NCI-H2029 treated with DMSO at 0.1 percent for 48 hours (cell line): ENCODE measurements at places on chromosomes 5 and 9.

- DNase-seq: no peak
Measured at GRCh38 chr5:14382640-14383039, 199.0 kb upstream of the OTULINL start.

DNA sequence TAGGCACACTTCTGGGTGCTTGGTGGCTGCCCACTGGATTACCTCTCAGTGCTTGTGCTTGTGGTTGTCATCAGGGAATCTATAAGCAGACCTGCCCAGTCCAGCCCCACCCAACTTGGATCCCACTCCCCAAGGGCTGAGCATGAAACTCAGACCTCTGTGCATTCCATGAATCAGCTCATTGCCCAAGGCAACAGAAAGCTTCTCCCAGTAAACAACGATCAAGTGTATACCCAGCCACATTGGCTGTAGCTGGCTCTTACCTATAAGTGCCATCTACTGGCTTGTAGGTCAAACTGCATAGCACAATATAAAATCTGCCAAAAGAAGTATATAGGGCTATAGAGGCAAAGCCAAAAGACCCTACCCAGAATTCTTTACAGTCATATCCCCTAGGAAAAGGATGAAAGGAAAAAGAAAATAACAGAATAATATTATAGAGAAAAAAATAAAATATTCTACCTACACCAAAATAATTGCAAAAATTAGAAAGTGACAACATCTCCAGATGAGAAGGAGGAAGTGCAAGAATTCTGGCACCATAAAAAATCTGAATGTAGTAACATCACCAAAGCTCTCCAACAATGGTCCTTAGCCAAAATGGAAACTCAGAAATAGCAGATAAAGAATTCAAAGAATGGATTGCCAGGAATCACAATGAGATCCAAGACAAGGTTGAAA, 321.0 kb upstream of the TRPC7 start:
- DNase-seq: peak; percentile 24

DNA sequence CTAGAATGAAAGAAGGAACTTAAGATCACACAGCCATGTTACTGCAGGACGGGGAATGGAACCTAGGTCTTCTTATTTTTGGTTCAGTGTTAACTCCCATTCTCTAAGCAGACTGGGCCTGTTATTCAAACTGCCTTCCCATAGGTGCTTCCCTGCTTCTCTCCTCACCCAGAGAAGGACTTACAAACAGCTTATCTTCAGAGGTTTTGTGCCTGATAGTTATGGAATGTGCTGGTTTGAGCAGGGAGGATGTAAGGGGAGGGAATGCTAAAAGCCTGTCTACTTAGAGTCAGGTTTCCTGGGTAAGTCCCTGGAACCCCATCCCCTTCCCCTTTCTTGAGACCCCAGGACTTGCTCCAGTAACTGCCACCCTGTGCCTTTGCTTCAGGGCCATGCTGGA, 4.2 kb upstream of the PSMD5 start:
- DNase-seq: no peak

DNA sequence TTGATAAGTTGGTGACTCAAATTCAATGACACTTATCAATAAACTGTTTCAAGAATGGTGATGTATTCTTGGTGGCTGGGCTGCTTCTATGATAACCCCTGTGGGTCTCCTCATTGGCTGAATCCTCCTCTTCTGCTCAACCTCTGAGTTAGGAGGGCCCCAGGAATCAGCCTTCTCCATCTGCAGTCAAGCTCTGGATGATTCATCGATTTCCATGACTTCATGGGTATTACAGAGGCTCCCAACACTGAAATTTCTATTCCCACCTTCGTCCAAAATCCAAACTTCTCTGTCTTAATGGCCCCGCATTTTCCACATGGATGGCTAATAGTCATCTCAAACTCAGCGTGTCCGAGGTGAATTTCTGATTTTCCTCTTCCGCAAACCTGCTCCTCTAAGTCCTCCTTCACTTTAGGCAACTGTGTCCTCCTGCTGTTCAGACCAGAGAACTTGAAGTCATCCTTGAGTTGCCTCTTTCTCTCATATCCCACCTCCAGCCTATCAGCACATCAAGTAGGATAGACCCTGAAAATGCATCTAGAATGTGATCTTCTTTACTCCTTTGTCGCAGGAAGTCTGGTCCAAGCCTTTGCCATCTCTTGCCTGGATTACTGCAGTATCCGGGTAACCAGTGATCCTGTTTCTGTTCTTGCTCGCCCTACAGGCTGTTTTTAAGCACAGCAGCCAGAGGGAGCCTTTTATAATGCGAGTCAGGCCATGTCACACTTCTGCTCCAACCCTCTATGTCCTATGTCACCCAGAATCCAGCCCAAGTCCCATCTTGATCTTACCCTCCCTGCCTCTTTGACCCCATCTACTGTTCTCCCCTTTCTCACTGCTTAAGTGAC, 41.4 kb upstream of the IL7R start:
- peak; percentile 27 for DNase-seq

DNA sequence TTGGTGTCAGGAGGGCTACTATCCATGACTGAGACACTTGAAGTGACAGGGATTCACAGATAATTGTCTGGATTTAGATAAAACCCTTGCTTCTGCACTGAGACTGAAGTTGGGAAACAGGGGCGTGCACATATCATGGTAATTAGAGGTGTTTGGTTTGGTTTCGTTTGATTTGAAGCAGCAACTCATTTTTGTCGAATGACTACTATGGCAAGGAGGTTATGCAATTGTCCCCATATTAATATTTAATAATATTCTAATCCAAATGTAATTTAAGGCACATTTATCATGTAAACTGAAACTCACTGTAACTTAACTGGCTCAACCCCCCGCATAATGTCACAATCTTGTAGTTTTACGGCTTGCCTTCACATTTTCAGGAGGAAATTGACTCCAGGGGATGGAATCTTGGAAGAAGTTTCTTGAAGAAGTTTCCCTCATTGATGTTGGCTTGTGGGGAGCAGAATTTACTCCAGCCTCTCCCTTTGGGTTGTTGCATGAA, 12.5 kb downstream of the ZNF366 start:
- DNase-seq: no peak

DNA sequence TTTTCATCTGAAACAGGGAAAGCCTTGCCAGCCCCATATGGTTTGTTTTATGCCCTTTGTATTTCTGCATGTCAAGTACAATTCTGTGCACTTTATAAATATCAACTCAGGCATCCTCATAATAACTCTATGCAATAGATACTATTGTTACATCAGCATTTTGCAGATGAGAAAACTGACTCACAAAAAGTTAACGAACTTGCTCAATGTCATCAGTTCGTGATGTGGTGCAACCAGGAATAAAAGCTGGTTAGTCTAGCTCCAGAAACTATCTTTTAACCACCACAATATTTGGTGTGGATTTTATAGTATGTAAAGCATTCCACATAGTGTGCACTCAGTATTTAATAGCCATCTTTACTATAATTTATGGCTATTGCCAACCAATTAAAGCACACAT, 134.9 kb downstream of the MRPS30 start:
- no peak for DNase-seq

- DNase-seq: peak; percentile 43
Measured at GRCh38 chr5:78809444-78809843, 160.9 kb upstream of the LHFPL2 start.

DNA sequence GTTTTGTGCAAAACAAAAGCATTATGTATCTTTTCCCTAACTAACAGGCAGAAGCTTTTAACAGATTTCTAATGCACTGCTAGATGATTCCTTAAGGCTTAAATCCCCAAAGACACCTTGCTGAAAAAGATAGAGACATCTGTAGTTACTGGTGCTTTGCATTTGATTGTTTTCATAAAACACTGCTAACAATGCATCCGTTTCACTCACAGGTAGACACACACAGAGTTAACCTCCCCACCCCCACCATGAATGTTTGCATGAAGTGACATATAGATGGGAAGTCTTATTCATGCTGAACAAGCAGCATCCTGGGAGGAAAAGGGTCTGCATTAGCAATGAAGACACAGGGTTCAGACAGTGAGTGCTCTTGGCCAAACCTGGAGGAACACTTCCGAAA, 100.9 kb downstream of the ASTN2 start:
- no peak for DNase-seq

DNA sequence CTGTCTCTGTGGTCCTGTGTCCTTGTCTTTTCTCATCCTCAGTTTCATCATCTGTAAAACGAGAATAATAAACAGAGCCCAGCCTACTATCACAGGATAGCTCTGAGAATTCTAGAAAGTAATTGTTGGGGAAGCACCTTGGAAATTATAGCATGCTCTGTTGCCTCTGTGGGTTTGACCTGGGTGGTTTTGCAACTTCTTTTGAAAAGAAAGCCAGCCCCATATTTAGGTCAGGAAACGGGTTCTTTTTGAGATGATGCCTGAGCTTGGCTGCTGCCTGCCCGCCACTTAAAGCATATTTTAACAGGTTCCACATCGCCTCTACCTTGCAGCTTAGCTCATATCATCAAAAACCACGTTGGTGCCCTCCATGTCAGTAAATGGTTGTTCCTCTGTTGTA, 111.1 kb downstream of the TLR4 start:
- DNase-seq: no peak

DNA sequence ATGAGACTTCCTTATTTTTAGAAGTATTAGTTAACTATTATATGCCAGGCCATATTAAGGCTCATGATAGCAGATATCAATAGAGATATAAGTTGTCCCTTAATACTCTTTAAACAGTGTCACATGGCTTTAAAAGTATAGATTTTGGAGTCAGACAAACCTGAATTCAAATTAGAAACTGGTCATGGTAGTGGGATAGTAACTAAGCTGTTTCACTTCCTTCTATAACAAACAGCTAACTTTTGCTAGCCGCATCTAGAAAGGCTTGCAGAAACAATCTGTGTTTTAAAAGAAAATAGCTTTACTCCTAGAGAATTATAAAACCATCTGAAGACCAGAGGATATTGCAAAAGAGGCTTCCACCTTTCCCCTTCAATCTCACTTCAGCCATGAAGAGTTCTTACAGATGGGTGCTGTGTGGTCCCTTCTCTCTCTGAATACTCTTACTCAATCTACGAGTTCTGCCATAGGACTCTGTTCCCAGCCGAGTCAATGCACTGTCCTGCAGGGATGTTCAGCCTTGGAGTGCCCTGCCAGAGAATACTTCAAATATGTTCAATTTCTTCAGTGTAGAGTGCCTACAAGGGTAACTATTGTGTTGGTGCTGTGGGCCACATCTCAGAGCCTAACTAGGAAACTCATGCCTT, 810.2 kb downstream of the EFNA5 start:
- DNase-seq: no peak

- no peak for DNase-seq
Measured at GRCh38 chr9:100020121-100020795, 78.5 kb downstream of the ERP44 start.

GRCh38 chr9:33139421-33140228, 27.5 kb downstream of the B4GALT1 start:
- DNase-seq: no peak

GRCh38 chr5:154653418-154653763, 101.8 kb upstream of the LARP1 start:
- no peak for DNase-seq

GRCh38 chr5:98769210-98769958, 4.1 kb upstream of the RGMB start:
- no peak for DNase-seq
